ENCODE measurements at places on chromosomes 1 and 21.
A peak's percentile ranks its signal among the peaks of the same experiment; 100 is the strongest.

- no peak for DNase-seq
Observed at GRCh38 chr1:197041486-197042353, 25.3 kb downstream of the F13B start.

DNA sequence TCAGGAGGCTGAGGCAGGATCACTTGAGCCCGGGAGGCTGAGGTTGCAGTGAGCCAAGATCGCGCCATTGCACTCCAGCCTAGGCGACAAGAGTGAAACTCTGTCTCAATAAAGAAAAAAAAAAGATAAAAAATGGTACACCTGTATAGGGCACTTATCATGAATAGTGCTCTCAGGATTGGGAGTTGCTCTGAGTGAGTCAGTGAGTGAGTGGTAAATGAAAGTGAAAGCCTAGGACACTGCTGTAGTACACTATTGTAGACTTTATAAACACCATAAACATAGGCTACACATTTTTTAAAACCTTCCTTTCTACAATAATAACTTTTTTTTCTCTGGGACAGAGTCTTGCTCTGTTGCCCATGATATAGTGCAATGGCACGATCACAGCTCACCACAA is 16.8 kb downstream of the PHTF1 start:
- DNase-seq = no peak

- DNase-seq = no peak
Observed at GRCh38 chr1:167548059-167548932, 5.3 kb downstream of the CREG1 start.

DNA sequence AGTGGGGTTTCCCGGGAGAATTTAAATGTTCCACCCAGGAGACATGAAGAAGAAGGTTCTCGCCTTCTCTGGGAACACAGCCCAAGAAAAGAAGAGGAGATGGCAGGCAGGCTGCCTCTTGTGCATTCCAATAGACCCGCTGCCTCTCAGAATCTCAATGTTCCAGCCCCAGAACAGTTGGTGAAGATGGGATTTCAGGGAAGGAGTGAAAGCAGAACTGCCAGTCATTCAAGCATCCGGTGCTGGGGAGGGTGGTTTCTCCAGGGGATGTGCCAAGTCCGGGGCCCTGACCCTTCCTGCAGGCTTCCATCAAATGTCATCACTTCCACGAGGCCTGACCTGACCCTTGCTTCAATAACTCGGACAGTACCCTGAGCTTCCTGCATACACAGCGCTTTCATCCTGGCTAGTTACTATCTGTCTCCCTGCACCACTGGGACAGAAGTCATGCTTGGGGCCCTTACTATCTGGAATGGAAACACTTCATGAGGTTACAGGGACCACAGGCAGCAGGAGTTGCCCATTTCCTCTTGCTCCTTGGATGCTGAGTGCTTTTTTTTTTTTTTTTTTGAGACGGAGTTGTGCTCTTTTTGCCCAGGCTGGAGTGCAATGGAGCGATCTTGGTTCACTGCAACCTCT is 386.6 kb upstream of the POU3F1 start:
- no peak for DNase-seq

- DNase-seq = no peak
Observed at GRCh38 chr1:38475624-38476005, 384.0 kb downstream of the RRAGC start.

DNA sequence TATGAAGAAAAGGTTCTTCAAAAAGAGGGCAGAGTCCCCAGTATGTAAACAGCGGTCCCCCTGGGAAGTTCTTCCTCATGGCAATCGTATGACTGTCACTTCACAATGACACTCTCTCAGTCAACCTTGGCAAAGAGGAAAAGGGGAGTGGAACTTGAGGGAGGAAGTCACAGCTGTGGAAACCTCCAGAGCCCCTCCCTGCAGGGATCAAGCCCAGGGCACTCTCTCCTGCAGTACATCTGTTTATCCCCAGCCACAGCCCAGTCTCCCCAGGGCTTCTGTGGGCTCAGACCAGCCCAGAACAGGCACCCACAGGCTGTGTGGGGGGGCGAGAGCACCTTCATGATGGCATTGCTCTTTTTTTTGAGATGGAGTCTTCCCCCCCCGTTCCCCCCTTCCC is 2.0 kb downstream of the ATP13A2 start:
- DNase-seq = no peak

GRCh38 chr1:8702850-8703810 is 114.3 kb downstream of the RERE start:
- peak; percentile 82 for DNase-seq
